ENCODE measurements at places on chromosomes 3 and 15.

- peak; percentile 31 for DNase-seq
These were observed 41.0 kb downstream of the ABHD2 start for GRCh38 chr15:89129123-89129815.

DNA sequence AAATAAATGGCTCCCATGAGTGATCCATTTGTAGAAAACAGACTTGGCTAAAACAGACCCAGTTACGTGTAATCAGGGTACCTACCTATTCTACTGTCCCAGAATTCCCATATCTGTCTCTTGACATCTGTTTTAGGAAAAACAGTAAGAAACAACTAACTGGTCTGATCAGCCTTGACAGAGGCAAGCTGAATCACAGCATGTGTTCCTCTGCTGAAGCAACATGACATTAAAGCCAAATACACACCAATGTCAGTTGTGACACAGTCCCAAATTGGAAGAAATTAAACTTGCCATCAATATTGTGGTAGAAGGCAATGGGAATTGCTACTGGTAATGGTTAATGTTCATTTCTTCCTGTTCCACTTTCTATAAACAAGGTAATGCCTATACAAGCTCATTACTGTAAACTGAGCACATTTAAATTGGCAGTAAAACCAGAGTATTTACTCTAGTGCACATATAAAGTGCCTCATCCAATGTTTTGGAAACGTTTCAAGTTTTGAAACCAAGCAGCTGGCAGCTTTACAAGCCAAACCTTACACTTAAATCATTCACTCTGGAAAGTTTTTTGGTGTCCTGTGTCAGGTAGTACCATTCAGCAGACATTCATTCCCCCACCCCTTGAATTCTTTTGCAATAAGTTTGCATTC is 27.0 kb downstream of the ALDH1A2 start:
- no peak for DNase-seq

DNA sequence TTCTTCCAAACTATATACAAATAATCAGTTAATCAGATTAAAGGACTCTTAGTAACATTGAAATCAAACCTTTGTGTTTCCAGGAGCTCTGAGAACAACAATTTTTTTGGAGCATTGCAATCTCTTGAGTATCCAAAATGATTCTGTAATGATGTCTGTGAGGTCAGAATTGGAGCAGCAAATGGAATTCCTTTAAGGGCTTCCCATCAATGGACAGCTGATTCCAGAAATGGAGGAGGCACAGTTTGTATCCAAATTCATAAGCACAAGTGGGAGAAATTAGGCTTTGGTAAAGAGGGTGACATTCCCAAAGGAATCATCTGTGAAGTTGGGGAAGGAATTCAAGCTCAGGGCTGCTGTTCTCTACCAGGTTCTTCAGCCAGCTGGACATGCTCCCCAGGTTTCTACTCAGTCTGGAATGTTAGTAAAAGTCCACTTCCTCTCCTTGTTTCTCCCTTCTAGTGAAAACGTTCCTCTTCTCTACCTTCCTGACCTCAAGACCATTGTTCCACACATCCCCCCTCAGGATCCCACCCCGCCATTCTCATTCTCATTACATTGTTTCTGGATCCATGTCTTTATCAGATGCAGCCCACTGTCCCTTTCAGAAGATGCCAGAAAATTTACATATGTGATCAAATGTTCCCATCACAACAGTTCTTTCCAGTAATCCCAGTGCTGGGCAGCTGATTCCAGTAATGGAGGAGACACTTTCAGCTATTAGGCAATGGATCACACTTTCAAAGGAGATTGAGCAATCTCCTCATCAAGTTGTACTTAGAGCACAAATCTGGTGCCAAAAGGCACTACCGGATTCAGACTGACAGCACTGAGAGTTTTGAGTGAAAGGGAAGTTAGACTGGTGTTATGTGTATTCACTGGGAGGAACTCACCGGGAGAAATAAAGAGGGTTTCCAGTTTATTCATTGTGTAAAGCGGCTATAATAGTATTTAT is 391.3 kb upstream of the TPRG1 start:
- DNase-seq, result no peak

DNA sequence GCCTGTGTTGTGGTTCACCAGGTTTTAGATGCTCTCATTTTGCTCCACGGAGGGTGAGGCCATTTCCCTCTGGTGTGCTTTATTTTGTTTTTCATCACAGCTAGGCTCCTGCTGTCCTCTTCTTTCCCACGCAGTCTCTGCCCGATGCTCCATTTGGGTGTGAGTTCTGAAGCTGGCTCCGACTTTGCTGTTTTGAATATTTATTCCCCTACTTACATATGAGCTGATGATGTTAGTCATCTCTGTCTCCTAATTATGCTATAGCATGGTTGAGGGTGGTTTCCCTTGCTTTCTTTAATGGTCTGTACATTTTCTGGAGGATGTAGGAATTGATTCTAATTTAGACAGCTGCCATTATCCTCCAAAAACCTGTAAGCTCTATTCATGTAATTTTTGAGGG is 168.1 kb upstream of the MYRIP start:
- no peak for DNase-seq

GRCh38 chr3:43885908-43886618 is 195.3 kb downstream of the ABHD5 start:
- DNase-seq, result no peak
